ENCODE measurements at places on chromosomes 5 and 9. TPM values are rescaled to one million over a fixed set of nuclear protein-coding genes. Genes with fewer than 3 reads are reported as not detected.

DNA sequence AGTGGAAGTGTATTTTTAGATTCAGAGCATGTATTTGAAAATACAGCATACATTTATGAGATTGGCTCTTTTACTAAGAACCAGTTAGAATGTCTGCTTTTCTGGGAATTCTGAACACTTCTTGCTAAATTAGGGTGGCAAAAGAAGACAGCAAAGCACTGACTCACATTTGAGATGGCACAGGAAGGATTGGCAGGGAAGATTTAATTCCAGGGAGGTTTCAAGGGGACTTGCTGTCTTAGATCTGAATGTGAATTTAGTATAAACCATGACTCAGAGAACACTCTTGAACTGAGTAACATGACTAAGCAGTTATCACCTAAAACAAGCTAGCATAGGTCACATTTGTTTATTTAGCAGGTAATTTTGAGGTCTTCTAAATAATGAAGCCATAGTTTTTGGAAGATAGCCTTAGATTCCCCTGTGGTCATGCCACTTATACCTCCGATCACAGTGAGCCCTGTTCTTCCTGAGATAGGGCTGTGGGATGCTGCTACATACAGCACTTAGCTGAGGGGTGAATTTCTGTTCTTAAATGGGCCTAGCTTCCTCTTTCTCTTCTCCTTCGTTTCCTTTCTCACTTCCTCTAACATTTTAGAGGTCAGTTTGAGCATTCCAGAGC lies 173.8 kb downstream of the PCSK1 start:
- H3K36me3 ChIP-seq = no peaks in the 10 kb centered on the region
- H3K4me1 ChIP-seq = no peaks in the 10 kb centered on the region
- H3K4me3 ChIP-seq = no peak overlapping the region
- no peaks in the 10 kb centered on the region for H3K27me3 ChIP-seq

DNA sequence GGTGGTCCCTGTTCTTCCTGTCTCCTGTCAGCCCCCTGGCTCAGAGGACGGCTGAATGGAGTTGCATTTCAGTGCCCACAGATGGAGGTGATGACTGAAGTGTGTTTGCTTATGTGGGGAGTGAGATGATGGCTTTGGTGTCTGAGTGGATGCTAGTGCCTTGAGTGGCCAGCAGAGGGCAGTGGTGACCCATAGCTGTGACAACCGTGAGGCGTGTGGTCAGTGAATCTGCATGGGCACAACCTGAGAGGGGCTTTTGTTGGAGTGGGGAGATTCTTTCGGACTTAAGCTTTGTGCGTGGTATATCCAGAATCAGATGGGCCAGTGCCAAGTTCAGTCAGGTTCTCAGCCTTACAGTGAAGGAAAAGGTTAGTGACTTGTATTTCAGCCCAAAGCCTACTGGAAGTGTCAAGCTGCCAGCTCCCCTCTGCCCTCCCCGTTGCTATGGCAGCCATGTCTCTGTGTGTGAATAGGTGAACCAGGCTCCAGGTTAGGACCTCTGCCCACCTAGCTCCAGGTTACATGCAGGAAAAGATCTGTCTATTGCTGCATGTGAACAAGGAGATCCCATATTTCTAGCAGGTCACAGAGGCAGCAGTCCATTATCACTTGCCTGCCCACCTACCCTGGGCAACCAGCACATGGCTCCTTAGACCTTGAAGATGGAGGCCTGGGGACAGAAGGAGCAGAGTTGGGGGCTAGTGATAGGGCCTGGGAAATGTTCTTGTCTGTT lies 14.7 kb upstream of the CXXC5 start:
- peak; percentile 82 for DNase-seq
- H3K4me3 ChIP-seq = no peak overlapping the region
- peak overlapping the region; percentile 31 for H3K27ac ChIP-seq
- H3K36me3 ChIP-seq = peaks cover 28% of the 10 kb centered on the region

- no peak overlapping the region for H3K27ac ChIP-seq
- no peaks in the 10 kb centered on the region for H3K27me3 ChIP-seq
- no peak for DNase-seq
- H3K4me1 ChIP-seq = no peaks in the 10 kb centered on the region
- H3K4me3 ChIP-seq = no peak overlapping the region
Observed at GRCh38 chr9:95239071-95239470, 78.4 kb downstream of the FANCC start.

LURAP1L gene
- 7.7 TPM for total RNA-seq

DNA sequence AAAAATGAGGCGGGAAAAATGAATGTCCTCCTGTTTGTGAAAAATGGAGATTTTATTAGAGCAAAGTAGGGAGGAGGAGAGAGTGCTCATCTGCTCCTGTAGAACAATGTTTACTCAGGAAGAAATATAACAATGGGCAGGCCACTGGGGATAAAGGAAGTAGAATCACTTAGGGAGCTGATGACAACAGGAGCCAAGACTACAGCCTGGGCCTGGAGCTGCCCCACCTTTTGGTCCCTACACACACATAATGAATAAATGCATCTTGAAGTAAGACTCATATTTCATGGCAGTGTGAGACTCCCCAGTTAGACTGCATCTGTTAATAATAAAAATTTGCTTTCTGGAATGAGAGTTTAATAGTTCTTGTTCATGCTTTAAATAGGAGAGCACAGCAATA lies 1939.8 kb downstream of the EFNA5 start:
- no peaks in the 10 kb centered on the region for H3K27me3 ChIP-seq
- peak; percentile 79 for DNase-seq
- H3K4me1 ChIP-seq = no peaks in the 10 kb centered on the region
- H3K4me3 ChIP-seq = no peak overlapping the region
- no peak overlapping the region for H3K27ac ChIP-seq
- H3K36me3 ChIP-seq = no peaks in the 10 kb centered on the region

- no peak overlapping the region for H3K27ac ChIP-seq
- H3K4me3 ChIP-seq = no peak overlapping the region
- no peaks in the 10 kb centered on the region for H3K36me3 ChIP-seq
Observed at GRCh38 chr5:126139773-126140172, 283.4 kb upstream of the GRAMD2B start.

GRCh38 chr5:112630246-112631009 lies 107.3 kb upstream of the APC start:
- no peaks in the 10 kb centered on the region for H3K36me3 ChIP-seq
- H3K27me3 ChIP-seq = no peaks in the 10 kb centered on the region
- DNase-seq = no peak
- no peak overlapping the region for H3K27ac ChIP-seq
- H3K4me1 ChIP-seq = peaks cover 4% of the 10 kb centered on the region

DAB2 gene
- total RNA-seq = 79.7 TPM

DNA sequence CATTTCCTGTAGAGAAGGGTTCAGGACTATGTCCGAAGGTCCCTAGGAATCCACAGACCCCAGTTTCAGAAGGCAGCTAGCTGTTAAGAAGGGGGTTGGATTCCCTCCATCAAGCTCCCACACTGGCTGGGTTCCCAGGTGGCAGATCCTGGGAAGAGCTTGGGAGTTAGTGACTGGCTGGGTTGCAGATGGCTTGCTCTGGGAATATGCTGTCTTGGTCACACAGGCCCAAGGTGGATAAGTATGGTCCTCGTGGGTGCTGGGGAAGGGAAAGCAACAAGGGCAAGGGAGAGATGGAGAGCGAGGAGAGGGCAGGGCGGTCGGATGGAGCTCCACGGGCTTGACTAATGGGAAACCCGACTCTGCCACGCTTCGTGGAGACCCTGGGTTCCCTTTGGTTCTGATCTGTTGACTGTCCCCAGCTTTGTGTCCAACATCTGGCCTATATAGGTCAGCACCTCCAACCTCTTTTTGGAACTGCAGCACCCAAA lies 17.4 kb downstream of the SH3PXD2B start:
- no peaks in the 10 kb centered on the region for H3K27me3 ChIP-seq
- no peak overlapping the region for H3K4me3 ChIP-seq
- DNase-seq = no peak

DNA sequence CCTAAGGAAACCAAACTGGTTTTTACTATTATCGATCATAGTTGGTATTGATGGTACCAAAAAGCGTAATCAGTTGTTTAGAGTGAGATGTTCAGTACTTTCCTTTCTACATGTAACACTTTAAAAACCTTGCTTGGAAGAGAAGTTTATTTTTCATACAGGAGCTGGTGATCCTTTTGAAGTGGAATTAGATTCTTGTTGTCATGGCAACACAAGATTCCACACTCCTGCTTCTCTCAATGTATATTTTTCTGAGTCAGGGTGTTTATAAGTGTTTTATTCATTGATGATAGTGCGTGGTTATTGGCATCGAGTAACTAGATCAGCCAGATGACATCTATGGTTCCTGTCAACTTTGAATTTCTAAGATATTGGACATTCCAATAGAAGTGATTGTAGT lies 181.1 kb upstream of the CHD1 start:
- H3K27me3 ChIP-seq = no peaks in the 10 kb centered on the region
- no peak overlapping the region for H3K4me3 ChIP-seq
- DNase-seq = no peak
- no peak overlapping the region for H3K27ac ChIP-seq
- H3K36me3 ChIP-seq = no peaks in the 10 kb centered on the region
- H3K4me1 ChIP-seq = no peaks in the 10 kb centered on the region

GRCh38 chr9:135210676-135211523 lies 123.4 kb downstream of the OLFM1 start:
- no peaks in the 10 kb centered on the region for H3K36me3 ChIP-seq
- no peak overlapping the region for H3K4me3 ChIP-seq
- DNase-seq = no peak
- peaks cover 19% of the 10 kb centered on the region for H3K4me1 ChIP-seq

RHOBTB3 gene
- total RNA-seq = 153 TPM

DNA sequence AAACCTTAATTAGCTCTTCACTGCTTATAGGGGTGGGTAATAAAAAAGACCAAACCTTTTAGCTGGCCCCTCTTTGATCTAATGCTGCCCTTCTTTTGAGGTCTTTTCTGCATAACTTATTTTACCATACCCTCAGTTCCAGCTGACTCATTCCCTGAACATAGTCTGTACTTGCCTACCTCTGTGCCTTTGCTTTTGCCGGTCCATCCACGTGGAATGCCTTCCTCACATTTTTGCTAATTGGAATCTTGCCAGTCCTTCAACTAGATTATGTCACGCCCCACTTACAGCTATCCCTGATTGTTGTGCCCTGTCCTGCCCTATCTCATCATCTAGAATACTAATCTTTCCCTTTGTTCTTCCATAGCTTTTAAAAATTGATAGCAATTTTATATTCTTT lies 44.2 kb downstream of the FAF2 start:
- no peaks in the 10 kb centered on the region for H3K27me3 ChIP-seq
- no peak overlapping the region for H3K27ac ChIP-seq
- DNase-seq = no peak
- H3K36me3 ChIP-seq = peaks cover 61% of the 10 kb centered on the region
- H3K4me1 ChIP-seq = no peaks in the 10 kb centered on the region

GRCh38 chr5:159510282-159510681 lies 180.0 kb upstream of the IL12B start:
- H3K36me3 ChIP-seq = no peaks in the 10 kb centered on the region
- peaks cover 2% of the 10 kb centered on the region for H3K27me3 ChIP-seq
- H3K27ac ChIP-seq = peak overlapping the region; percentile 45
- H3K4me3 ChIP-seq = no peak overlapping the region

DNA sequence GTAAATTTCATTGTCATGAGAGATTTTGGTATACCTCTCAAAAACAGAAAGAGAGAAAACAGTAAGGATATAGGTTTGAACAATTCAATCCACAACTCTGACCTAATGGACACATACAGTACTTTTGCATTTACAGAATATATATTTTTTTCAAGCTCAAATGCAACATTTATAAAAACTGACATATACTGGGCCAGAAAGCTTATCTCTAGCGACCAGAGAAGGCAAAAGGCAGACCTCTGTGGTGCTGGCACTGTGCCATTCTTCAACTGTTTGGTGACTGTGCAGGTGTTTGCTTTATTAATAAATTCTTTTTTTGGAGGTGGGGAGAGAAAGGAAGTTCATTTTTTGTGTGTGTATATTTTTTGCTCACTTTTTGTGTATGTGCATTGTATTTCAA lies 6.0 kb upstream of the PLAC8L1 start:
- no peak overlapping the region for H3K27ac ChIP-seq
- H3K36me3 ChIP-seq = peaks cover 12% of the 10 kb centered on the region
- no peak overlapping the region for H3K4me3 ChIP-seq
- H3K4me1 ChIP-seq = no peaks in the 10 kb centered on the region
- H3K27me3 ChIP-seq = no peaks in the 10 kb centered on the region

DNA sequence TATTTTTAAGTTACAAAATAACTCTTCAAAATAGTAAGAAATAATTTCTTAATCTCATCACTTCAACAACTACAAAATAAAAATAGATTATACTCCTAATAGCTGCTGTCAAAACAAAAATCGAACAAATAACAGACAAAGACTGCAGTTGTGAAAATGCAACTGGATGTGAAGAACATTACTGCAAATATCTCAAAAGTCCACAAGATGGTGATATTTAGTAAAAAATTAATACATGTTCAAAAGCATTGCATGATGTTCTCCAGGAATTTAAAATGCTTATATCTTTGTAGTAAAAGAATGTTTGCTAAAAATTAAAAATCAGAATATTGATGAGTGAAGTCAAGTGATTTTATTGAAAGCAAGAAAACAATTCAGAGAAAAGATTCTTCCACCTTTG lies 66.2 kb downstream of the MPDZ start:
- H3K27me3 ChIP-seq = no peaks in the 10 kb centered on the region
- no peak overlapping the region for H3K27ac ChIP-seq
- H3K4me3 ChIP-seq = no peak overlapping the region
- H3K36me3 ChIP-seq = peaks cover 10% of the 10 kb centered on the region

DMRT3 gene
- 0.09 TPM for total RNA-seq

- no peaks in the 10 kb centered on the region for H3K36me3 ChIP-seq
- no peak overlapping the region for H3K27ac ChIP-seq
- H3K27me3 ChIP-seq = no peaks in the 10 kb centered on the region
Observed at GRCh38 chr5:120550358-120550757, 86.3 kb downstream of the PRR16 start.

- no peak overlapping the region for H3K27ac ChIP-seq
- H3K27me3 ChIP-seq = no peaks in the 10 kb centered on the region
- H3K36me3 ChIP-seq = no peaks in the 10 kb centered on the region
- peaks cover 5% of the 10 kb centered on the region for H3K4me1 ChIP-seq
- H3K4me3 ChIP-seq = no peak overlapping the region
- DNase-seq = peak; percentile 45
Observed at GRCh38 chr9:121895818-121896544, 197.1 kb downstream of the TTLL11 start.

Data from muscle of leg (tissue), 16 donors.